ENCODE measurements at places on chromosomes 5 and 9.

DNA sequence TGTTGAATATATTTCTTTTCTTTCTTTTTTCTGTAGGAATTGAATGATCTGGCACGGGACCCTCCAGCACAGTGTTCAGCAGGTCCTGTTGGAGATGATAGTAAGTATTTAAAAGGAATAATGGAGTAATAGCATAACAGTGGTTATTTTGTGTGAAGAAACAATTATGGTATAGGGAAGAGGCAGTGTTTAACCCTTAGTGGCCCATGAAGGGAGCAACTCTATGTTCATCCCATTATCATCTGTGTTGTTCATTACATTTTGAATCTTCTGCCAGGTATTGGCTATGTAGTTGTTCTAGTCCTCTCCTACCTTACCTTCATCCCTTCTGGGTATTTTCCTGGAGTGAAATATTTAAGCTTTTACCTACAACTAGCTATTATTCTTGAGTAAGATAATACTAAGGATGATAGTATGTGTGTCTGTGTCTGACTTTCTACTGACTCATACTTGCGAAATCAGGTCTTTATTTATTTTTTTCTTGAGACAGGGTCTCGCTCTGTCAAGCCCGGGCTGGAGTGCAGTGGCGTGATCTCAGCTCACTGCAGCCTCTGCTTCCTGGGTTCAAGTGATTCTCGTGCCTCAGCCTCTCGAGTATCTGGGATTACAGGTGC lies 39.3 kb downstream of the UBE2D2 start:
- no peak for ATAC-seq

- no peak for ATAC-seq
Measured at GRCh38 chr5:109671136-109671535, 18.6 kb upstream of the MAN2A1 start.

DNA sequence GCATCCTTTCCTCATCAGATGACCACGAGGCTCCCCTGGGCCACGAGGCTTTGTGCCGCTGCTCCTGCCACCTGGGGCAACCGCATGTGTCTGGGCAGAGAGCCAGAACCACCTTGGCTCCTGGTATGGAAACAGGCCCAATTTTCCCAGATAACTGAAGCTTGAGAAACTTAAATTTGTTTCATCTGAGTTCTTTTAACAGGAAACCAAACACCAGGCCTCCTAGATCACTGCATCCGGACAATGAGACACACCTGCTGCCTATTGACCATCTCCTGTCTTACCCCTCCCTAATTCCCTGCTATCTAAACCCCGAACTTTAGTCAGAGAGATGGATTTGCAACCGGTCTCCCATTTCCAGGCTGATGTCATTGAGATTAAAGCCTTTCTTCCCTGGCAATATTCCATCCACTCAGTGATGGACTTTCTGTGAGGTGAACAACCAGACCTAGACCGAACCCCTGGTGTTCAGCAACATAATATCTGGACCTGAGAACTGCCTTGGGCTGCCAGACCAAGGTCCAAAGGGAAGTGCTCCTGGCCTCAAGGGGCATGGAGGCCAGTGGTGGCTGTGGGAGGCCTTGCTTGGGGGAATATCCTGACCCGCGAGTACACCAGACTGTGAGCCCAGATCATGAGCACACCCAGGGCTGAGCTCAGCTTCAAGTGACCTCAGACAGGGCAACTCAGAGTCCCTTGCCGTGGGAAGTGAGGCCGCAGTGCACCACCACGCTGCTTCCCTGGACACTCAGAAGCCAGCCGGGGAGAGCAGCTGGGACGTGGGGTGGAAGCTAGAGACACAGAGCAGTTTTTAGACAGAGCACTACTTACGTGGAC lies 199.7 kb downstream of the HSPA4 start:
- ATAC-seq, result no peak

- no peak for ATAC-seq
Measured at GRCh38 chr5:158751961-158752655, 347.6 kb downstream of the EBF1 start.

- ATAC-seq, result no peak
Measured at GRCh38 chr5:39178171-39178570, 41.2 kb downstream of the FYB1 start.

Measured in SK-N-SH treated with all-trans-retinoic acid at 6 μM for 48 hours (cell line).